ENCODE measurements at places on chromosomes 5 and 9.

DNA sequence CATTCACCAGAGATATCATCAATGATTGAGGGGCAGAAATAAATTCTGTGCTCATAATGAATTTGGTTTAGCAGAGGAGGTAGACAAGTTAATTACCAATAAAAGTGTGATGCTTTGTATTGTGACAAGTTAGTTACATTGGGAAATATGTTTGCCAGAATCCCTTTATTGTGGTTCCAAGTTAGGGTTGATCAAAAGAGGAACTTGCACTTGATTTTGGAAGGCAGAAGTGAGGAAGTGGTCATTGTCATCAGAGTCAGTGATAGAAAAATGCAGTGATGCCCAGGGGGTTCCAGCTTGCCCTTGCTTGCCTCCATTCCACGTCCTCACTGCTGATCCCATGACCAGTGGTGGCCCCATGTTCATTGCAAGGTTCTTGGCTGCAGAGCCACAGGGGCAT, 69.7 kb downstream of the SVEP1 start:
- no peak for DNase-seq

GRCh38 chr9:108410161-108410560, 445.6 kb downstream of the ACTL7B start:
- no peak for DNase-seq

DNA sequence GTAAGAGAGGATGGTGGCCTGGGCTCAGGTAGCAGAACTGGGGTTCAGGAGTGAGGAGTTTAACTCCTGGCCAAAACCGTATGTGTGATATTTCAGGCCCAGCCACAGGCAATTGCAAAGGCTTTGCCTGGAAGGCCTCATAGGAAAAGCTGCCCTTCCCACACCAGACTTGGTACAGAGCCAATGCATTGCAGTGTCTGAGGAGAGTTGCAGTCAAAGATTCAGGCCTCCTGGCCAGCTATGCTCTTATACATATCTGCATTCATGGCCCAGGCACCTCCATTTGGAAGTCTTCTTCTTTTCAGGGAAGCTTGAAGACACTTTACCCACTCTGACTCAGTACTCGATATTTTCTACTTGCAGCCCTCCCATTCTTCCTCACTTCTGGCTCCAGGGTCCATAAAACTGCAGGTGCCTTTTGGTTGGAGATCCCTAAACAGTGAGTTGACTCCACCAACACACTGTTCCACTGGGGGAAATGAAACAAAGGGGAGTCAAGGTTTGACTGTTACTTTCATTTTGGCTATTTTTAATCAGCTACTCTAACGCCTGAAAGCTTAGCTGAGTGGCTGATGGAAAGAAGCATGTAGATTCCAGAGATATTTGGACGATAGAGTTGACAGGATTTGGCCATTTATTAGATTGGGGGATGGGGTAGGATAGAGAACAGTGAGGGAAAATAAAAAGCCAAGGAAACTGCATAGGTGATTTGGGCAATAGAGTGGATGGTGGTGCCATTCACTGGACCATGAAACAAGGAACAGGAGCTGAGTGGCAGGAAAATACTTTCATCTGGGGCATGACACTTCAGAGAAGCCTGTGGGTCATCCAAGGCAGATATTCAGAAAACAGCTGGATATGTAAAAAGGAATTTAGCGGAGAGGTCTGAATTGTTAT, 30.6 kb upstream of the IL33 start:
- DNase-seq, result peak; percentile 8

DNA sequence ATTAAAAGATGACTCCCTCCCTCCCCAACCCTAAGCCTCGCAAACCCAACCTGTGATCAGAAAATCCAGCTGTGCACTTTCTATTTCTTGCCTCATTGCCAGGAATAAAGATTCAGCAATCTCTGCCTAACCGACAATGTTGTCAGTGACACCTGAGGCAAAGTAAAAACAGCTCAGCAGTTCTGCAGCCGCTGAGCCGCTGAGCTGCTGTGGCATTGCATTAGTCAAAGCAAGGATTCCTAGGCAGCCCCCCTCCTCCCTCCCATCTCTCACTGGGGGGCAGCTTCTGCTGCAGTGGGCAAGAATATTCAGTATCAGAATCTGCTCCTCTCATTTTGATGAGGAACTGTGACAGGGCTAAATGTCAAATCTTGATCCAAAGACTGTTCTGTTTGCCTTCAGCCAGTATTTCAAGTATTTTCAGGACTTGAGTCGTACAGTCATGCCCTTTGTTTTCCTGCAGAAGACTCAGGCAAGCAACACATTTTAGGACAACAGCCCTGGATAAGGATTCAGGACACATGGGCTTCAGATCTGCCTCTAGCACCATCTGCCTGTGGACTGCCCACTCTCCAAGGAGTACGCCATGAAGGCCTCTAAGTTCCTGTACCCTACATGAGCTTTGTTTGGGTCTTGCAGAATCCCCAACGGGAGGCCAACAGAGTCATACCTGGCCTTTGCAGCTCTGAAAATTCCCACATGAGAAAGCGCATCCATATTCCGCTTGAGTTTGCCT, 41.1 kb upstream of the DAP start:
- DNase-seq, result no peak

Data from IMR-90 (cell line).